Body of pancreas (tissue), 4 donors: ENCODE measurements at places on chromosomes 4 and X.

- H3K27me3 ChIP-seq = no peaks in the 10 kb centered on the region
- H3K36me3 ChIP-seq = no peaks in the 10 kb centered on the region
- H3K4me1 ChIP-seq = no peaks in the 10 kb centered on the region
- no peak overlapping the region for H3K27ac ChIP-seq
These were observed 89.7 kb upstream of the KDR start for GRCh38 chr4:55215087-55215486.

DNA sequence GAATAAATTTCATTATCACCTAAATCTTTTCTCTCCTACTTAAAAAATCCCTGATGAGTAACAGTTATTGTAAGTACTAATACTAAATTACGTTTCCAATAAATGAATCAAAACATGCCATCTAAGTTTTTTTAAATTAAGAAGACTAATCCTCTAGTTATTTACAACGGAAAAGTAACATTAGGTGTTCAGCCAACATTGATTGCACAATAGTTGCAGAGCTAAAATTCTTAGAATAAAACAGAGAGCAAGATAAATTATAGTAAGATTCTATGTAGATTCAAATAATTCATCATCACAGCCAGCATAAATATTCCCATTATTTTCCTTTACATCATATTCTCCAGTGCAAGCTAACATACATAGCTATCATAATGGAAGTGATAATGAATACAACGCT, 139.2 kb downstream of the HDX start:
- no peak for DNase-seq
- H3K36me3 ChIP-seq = no peaks in the 10 kb centered on the region
- no peak overlapping the region for H3K27ac ChIP-seq
- no peak overlapping the region for H3K4me3 ChIP-seq
- no peaks in the 10 kb centered on the region for H3K27me3 ChIP-seq

- peaks cover 1% of the 10 kb centered on the region for H3K36me3 ChIP-seq
- H3K27ac ChIP-seq = no peak overlapping the region
- peak; percentile 30 for DNase-seq
These were observed 166.8 kb downstream of the AFAP1 start for GRCh38 chr4:7772711-7773385.

- H3K27me3 ChIP-seq = no peaks in the 10 kb centered on the region
- no peak overlapping the region for H3K4me3 ChIP-seq
- H3K27ac ChIP-seq = no peak overlapping the region
These were observed 25.9 kb downstream of the DCX start for GRCh38 chrX:111386077-111386476.

DNA sequence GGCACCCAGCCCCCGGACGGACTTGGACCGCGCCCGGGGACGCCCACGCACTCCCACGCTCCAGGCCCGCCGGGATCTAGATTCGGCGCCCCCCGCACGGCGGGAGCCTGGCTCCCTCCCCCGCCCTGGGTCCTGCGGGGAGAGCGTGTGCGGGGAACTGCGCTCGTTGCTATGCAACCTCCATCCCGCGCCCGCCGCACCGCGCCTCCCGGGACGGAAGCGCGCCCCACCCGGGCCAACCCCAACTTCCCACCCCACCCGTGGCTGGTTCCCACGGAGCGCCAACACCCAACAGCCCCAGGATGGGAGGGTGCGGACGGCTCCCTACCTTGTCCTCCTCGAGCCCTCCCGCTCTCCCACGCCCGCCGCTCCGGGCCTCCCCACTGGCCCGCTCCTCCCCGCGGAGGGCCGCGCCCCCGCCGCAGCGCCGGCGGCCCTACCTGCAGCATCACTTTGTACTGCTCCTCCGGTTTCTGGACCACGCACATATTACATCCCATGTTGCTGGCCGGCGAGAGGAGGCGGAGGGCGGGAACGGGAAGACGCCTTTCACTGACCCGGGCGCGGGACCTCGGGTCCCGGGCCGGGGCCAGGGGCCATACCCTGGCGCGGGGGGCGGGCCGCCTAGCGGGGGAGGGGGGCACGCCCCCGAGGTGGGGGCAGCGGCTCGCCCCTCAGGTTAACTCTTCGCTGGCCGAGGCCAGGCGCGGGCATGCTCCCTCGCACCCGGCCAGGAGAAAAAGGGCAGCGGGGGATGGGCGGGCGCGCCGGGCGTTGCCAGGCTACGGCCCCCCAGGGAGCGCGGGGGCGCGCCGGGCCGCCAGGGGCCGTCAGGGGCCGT, at the start of gene PDZD4:
TSS of gene PDZD4 (minus strand) at position 746 of the 841 bp plus-strand sequence. CDS start at position 500, 246 bp downstream.
- DNase-seq = no peak
- peaks cover 12% of the 10 kb centered on the region for H3K4me1 ChIP-seq
- no peak within 1 kb of the TSS for H3K4me3 ChIP-seq
- H3K27me3 ChIP-seq = no peaks in the 10 kb centered on the region

DNA sequence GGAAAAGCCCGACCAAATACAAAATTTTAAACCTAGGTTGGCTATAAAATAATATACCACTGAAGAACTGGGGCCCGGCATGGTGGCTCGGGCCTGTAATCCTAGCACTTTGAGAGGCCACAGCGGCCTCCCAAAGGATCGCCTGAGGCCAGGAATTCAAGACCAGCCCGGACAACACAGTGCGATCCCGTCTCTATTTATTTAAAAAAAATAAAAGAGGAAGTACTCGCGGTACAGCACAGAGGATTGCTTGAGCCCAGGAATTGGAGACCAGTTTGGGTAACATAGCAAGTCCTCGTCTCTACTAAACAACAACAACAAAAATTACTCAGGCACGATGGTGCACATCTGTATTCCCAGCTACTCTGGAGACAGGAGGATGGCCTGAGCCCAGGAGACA, 44.8 kb upstream of the CDKN2AIP start:
- no peaks in the 10 kb centered on the region for H3K27me3 ChIP-seq
- no peak overlapping the region for H3K27ac ChIP-seq
- peaks cover 9% of the 10 kb centered on the region for H3K4me1 ChIP-seq
- no peak overlapping the region for H3K4me3 ChIP-seq
- DNase-seq = no peak

GRCh38 chr4:52576961-52577623, 82.0 kb downstream of the USP46 start:
- no peak overlapping the region for H3K27ac ChIP-seq
- H3K4me1 ChIP-seq = no peaks in the 10 kb centered on the region
- H3K27me3 ChIP-seq = no peaks in the 10 kb centered on the region
- no peak overlapping the region for H3K4me3 ChIP-seq
- no peak for DNase-seq

GRCh38 chr4:85556283-85556682, 81.3 kb downstream of the ARHGAP24 start:
- no peaks in the 10 kb centered on the region for H3K27me3 ChIP-seq
- H3K36me3 ChIP-seq = no peaks in the 10 kb centered on the region

- H3K36me3 ChIP-seq = no peaks in the 10 kb centered on the region
- H3K4me1 ChIP-seq = no peaks in the 10 kb centered on the region
- no peak for DNase-seq
- no peak overlapping the region for H3K27ac ChIP-seq
- H3K27me3 ChIP-seq = peaks cover 4% of the 10 kb centered on the region
These were observed 13.8 kb downstream of the PCDH10 start for GRCh38 chr4:133162941-133163340.

DNA sequence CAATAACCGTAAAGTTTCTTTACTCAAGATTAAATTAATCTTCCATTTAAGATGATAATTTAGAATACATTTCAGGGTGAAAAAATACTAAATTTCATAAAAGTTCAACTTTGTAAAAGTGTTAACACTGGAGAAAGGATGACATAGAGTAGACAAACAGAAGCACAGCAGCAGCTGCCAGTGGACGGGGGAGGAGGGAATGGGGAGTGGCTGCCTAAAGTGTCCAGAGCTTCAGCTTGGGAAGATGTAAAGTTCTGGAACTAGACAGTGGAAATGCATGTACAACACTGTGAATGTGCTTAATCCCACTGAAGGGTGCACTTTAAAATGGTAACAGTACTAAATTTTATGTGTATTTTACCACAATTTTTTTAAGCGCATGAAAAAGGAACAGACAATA, 39.9 kb downstream of the RELL1 start:
- no peaks in the 10 kb centered on the region for H3K27me3 ChIP-seq
- no peak for DNase-seq
- peaks cover 11% of the 10 kb centered on the region for H3K4me1 ChIP-seq
- H3K4me3 ChIP-seq = no peak overlapping the region
- no peak overlapping the region for H3K27ac ChIP-seq

DNA sequence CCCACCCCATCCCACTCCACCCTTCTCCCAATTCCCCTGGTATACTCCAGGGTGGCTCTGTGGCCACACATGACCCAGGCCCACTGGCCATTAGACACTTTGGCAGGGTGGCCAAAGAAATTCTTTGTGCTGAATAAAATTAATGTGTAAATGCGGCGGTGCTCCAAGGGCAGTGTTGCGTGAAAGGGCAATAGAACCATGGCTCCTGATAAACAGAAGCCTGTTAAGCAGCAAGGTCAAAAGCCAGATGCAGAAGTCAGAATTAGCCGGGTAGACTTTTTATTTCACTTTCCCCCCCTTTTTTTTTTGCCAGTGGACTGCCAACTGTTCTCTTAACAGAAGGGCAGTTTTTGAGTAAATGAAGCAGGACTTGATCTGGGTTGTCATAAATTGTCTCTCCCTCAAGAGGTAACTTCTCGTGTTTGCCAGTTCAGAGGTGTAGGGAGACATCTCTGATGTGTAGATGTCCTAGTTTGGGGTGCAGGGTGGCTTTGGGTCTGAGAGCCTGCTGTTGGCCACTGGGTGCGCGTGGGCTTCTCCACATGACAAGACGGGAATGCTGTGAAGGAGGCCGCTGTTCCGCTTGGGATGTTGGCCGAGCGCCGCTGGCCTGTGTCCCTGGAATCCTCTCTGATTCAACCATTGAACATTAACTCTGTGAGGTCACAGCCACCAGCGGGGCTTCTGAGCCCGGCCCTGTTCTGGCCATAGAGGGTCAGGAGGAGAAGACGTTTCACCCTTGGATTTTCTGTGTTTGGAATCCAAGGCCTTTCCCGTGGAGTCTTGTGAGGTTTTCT, 139.5 kb downstream of the TBL1X start:
- H3K27ac ChIP-seq = peak overlapping the region; percentile 54
- DNase-seq = peak; percentile 48
- H3K4me3 ChIP-seq = no peak overlapping the region
- H3K4me1 ChIP-seq = peaks cover 3% of the 10 kb centered on the region
- H3K36me3 ChIP-seq = no peaks in the 10 kb centered on the region
- H3K27me3 ChIP-seq = no peaks in the 10 kb centered on the region

DNA sequence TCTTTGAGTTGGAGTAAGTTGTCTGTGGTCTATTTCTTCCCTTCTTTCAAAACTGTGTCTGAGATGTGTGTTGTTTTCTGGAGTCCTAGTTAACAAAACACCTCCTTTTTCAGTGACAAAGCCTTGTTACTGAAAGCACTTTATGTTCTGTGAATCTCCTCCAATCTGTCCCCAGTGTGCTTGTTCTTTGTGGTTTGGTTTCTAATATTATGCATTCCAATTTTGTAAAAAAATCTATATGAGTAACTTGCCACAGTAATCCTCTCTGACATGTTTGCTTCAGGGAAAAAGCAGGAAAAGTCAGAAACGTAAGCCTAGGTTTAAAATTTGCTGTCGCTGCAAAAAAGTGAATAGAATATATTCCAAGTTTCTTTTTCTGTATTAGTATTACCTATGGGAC, 12.4 kb downstream of the PRRG1 start:
- H3K27me3 ChIP-seq = no peaks in the 10 kb centered on the region
- no peak for DNase-seq
- H3K36me3 ChIP-seq = no peaks in the 10 kb centered on the region
- H3K27ac ChIP-seq = no peak overlapping the region

DNA sequence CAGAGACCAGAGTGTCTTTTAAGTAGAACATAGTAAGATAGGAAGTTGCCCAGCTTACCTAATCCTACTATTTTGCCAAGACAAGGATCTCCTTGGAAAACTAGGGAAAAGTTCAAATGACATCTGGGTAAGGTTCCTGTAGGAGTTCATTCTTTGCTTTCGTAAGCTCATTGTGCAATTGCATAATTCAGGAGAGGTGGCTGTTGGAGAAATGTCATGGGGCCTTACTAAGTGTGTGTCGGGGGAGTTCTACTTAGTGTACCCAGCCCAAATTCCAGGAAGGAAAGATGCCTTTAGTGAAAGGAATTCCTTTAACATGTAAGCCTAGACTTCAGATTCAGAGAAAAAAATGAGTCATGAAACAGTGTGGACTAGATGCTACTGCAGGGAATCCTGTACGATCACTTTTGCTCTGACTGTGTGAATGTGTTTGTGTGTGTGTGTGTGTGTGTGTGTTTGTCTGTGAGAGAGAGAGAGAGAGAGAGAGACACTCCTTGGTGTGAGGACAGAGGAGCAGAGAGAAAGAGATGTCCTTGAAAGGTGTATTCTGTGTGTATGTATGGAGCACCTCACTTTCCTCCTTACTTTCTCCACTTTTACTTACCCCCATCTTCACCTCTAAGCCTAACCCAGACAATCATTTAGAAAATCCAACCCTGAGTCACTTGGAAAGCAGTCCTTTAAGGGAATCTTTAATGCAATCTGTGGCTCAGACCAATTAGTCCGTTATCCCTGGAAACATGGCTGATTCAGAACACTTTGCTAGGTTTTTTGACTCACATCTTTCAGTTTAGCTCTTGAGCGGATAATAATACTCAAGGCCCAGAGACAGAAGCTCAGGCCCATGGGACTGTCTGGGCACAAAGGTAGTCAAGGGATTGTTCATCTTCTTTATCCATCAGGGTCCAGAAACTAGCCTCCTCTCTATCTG, 114.5 kb upstream of the ACSL4 start:
- no peak for DNase-seq
- H3K4me3 ChIP-seq = no peak overlapping the region
- H3K27me3 ChIP-seq = no peaks in the 10 kb centered on the region
- H3K4me1 ChIP-seq = peaks cover 5% of the 10 kb centered on the region

GRCh38 chr4:36358173-36358572, 76.8 kb downstream of the DTHD1 start:
- H3K27ac ChIP-seq = no peak overlapping the region
- peaks cover 12% of the 10 kb centered on the region for H3K4me1 ChIP-seq
- no peak overlapping the region for H3K4me3 ChIP-seq
- H3K27me3 ChIP-seq = no peaks in the 10 kb centered on the region

- DNase-seq = no peak
- no peak overlapping the region for H3K4me3 ChIP-seq
These were observed 632.8 kb upstream of the AMOT start for GRCh38 chrX:113473418-113473817.

- no peaks in the 10 kb centered on the region for H3K36me3 ChIP-seq
- no peaks in the 10 kb centered on the region for H3K27me3 ChIP-seq
- no peak overlapping the region for H3K4me3 ChIP-seq
- H3K4me1 ChIP-seq = peaks cover 17% of the 10 kb centered on the region
These were observed 6.6 kb upstream of the PPM1K start for GRCh38 chr4:88291003-88291402.

GRCh38 chrX:110557864-110558263, 199.2 kb downstream of the RTL9 start:
- no peaks in the 10 kb centered on the region for H3K4me1 ChIP-seq
- no peak overlapping the region for H3K4me3 ChIP-seq
- no peak for DNase-seq
- no peaks in the 10 kb centered on the region for H3K27me3 ChIP-seq
- H3K27ac ChIP-seq = no peak overlapping the region
- no peaks in the 10 kb centered on the region for H3K36me3 ChIP-seq

DNA sequence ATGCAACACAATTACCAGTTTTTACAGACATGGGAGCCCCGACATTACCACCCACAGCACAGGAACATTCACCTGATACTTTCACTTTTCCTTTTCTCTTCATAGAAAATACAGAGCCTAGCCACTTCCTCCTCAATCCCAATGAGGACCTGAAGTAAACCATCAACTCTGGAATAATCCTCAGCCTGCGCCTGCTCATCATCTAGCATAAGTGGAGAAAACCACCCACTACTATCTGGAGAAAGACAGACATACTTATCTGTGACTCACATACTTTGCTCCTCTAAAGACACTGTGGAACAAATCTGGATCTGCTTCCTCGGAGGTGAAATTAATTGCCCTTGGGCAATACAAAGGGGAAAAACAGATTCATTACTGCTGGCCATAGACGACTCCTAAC, 47.8 kb downstream of the ZCCHC13 start:
- no peaks in the 10 kb centered on the region for H3K4me1 ChIP-seq
- DNase-seq = no peak
- no peak overlapping the region for H3K27ac ChIP-seq
